ENCODE measurements at places on chromosomes 7 and 10. TPM values are rescaled to one million over a fixed set of nuclear protein-coding genes. Genes with fewer than 3 reads are reported as not detected.

- H3K27me3 ChIP-seq = no peaks in the 10 kb centered on the region
- DNase-seq = no peak
- H3K4me3 ChIP-seq = no peak overlapping the region
- no peaks in the 10 kb centered on the region for H3K36me3 ChIP-seq
Measured at GRCh38 chr10:110753462-110753861, 109.3 kb downstream of the RBM20 start.

BRI3 gene
- total RNA-seq = 86.5 TPM

- H3K27ac ChIP-seq = no peak overlapping the region
- H3K27me3 ChIP-seq = no peaks in the 10 kb centered on the region
- no peaks in the 10 kb centered on the region for H3K4me1 ChIP-seq
- no peak for DNase-seq
Measured at GRCh38 chr7:29806995-29807841, 910 bp downstream of the WIPF3 start.

DNA sequence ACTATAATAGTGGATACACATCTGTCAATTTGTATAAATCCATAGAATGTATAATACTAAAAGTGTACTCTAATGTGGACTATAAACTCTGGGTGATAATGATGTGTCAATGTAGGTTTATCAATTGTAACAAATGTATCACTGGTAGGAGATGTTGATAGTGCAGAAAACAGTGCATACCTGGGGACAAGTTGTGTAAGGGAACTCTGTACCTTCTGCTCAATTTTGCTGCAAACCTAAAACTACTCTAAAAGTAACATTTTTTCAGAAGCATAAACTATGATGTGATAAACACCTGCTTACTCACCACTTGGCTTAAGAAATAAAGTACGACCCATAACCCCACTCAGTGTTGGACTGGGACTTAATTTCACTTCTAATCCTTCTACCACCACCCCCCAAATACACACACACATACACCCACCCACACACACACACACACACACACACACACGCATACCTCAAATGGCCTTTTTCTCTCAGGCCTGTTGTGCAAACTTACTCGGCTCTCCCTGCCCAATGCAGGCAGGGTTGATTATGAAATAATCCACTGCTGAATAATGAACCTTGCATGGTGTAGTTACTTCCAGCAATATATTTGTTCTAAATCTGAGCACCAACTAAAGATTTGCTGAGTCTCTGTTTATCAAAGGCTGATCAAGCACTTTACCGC lies 154.1 kb upstream of the KMT2E start:
- H3K36me3 ChIP-seq = no peaks in the 10 kb centered on the region
- H3K4me1 ChIP-seq = no peaks in the 10 kb centered on the region
- H3K4me3 ChIP-seq = no peak overlapping the region

All from naive thymus-derived CD4-positive, alpha-beta T cell (primary cell).